Right ventricle myocardium inferior (tissue), 1 donor: ENCODE measurements at places on chromosomes 4 and X. TPM values are rescaled to one million over a fixed set of nuclear protein-coding genes. Genes with fewer than 3 reads are reported as not detected.

The CT45A3 gene
- not detected for total RNA-seq

The TBC1D9 gene
- 11.1 TPM for total RNA-seq

- DNase-seq = no peak
Measured at GRCh38 chrX:9416562-9417348, 48.1 kb upstream of the TBL1X start.

GRCh38 chr4:105022811-105023667 lies 123.6 kb upstream of the TET2 start:
- DNase-seq = no peak

DNA sequence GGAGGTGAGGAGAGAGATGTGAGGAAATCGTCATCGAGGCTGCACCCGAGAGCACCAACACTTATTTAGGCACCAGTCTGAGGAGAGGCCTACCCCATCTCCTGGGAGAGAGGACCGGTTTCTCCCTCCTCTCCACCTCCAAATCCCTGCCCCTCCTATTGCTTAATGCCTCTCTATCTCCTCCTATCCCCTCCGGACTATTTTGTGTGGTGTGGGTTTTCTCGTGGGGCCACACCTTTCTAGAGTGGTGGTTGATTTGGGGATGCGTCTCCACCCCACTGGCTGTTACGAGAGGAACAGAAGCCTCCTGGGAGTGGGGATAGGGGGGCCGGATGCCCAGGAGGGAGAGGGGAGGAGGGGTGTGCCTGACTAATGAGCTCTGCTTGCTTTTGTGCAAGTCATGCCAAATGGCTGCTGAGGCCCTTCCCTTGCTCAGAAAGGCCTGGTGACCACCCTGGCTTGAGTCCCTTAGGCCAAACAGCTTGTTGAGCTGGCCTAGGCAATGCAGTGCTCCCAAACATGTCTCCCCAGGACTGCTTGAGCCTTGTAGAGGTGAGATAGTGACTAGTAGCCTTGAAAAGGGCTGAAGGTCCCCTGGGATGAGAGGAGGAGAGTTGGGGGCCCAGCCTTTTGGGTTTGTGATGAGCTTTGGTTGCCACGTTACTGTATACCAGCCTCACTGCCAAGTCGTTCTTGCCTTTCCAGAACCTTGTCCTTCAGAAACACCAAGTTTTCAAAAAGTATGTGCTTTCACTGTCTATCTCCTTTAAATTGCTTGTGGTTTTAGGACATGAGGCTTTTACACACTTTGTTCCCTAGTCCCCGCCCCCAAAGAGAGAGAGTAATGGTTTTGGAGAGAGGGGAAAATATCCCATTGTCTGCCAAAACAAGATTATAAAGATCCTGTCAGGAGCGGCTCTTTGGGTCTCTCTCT lies 1.2 kb downstream of the MSN start:
- DNase-seq = peak; percentile 68

GRCh38 chr4:84503495-84504437 lies 4.7 kb upstream of the NKX6-1 start:
- DNase-seq = no peak

- no peak for DNase-seq
Measured at GRCh38 chr4:111274486-111274885, 651.6 kb upstream of the PITX2 start.

DNA sequence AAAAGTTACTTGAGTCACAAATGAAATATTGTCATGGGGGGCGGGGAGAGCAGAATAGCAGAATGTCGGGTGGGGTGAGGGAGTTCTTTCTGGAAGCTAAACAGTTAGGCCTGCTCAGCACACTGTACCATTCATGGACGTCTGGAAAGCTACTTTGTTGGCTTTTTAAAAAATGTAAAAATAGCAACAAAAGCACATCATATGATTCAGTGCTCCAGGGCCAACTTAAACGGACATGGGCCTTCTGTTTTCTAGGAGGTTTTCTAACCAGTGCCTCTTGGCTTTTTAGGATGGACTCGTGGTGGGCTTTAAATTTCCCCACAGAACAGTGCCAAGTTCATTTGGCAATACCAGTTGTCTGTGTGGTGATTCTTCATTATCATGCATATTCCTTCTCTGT lies 57.4 kb upstream of the CLCN4 start:
- DNase-seq = no peak
